Activated CD4-positive, alpha-beta T cell treated with anti-CD3 and anti-CD28 coated beads for 24 hours (primary cell): ENCODE measurements at places on chromosomes 2 and 18.

GRCh38 chr2:113309655-113310387 is 31.1 kb upstream of the PAX8 start:
- DNase-seq, result no peak

GRCh38 chr2:20662308-20662937 is 4.5 kb upstream of the GDF7 start:
- no peak for DNase-seq

DNA sequence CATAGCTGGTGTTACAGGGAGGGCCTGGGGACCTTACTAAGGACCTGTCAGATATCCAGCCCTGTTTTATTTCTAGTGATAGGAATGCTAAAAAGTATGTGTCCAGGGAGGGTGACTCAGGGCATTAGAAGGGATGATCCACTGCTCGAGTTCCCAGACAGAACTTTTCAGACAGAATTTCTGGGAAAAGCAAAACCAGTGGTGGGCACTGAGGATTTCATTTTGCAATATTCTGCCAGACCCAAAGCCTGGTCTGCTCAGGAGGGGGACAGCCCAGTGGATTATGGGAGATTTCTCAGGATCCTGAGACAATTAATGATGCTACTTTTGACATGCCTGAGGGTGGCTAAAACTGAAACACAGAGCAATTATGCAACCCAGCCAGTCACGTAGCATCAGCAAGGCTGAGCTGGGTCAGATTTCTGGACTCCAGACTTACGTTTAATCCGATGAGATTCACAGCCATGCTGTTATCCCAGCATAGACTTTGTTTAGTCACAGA is 4.7 kb upstream of the KCNE4 start:
- no peak for DNase-seq

GRCh38 chr18:8821531-8821930 is 116.2 kb downstream of the MTCL1 start:
- no peak for DNase-seq

DNA sequence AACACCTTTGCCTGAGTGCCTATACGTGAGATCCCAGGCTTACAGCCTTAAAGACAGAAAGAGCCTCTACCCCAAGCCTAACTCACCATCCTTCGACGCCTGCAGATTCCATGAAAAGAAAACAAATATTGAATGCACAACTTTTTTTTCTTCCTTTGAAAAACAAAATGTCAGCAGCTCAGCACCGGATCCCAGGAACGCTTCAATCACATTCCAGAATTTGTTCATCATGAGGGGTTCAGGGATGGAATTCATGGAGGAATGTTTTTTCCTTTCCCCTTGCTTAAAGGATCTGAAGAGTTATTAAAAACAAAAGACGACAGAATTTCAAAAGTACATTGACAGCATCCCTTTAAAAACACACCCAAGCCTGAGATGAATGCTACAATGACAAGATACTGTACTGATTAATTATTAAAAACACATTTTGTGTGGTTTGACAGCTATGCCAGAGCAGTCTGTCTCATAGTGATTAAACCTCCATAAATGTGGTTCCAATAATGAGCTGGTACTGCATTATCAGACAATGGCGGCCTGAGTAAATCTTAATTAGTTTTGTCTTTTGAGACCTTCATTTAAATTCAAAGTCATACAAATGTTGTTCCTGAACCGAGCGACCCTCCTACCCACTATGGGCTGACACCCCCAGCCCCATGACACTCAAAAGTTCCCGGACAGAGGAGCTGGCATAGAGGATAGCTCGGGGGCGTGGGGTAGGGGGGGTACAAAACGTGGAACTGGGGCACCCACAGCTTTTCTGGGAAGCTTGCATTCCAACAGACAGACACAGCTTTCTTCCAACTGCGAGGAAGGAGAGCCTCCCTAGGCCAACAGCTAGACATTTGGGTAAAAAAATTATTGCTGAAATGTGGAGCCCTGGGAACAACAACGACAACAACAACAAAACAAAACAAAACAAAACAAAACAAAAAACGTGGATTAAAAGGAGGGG is 227.5 kb downstream of the TTC32 start:
- no peak for DNase-seq

- DNase-seq, result no peak
Measured at GRCh38 chr2:39289609-39290008, 45.8 kb upstream of the CDKL4 start.

- no peak for DNase-seq
Measured at GRCh38 chr18:14189858-14190257, 57.6 kb upstream of the ZNF519 start.

DNA sequence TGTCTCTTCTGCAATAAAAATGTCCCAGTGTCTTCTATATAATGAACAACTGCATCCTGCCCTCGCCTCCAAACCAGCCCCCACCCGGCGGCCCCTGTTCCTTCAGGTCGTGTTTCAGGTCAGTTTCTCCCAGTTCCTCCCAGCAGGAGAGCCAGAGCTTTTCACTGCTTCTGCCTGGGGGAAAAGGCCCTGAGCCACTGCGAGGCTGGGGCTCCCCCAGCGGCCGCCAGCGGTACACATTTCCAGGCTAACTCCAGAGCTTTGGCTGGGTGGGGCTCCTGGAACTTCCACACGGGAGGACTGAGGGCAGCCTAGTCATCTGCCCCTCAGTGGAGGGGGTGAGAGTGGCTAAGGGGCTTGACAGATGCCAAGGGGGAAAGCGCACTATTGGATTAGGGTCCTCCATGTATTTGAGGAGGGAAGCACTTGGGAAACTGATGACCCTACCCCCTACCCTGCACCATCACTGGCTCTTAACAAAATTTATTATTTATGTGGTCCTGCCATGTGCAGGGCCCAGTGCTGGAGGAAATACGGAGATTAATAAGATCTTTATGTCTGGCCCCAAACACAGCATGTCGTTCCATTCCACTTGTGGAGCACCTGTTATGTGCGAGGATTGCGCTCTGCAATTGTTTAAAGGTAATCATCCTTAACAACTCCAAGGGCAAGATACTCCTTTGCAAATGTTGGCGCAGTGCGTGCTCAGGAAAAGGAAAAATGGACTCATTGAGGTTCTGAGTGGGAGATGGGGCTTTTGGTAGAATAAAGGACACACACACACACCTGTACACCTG is 17.3 kb upstream of the CYS1 start:
- no peak for DNase-seq

GRCh38 chr2:160371251-160372009 is 122.2 kb downstream of the RBMS1 start:
- no peak for DNase-seq

- no peak for DNase-seq
Measured at GRCh38 chr2:220842901-220843665, 729.0 kb downstream of the EPHA4 start.

DNA sequence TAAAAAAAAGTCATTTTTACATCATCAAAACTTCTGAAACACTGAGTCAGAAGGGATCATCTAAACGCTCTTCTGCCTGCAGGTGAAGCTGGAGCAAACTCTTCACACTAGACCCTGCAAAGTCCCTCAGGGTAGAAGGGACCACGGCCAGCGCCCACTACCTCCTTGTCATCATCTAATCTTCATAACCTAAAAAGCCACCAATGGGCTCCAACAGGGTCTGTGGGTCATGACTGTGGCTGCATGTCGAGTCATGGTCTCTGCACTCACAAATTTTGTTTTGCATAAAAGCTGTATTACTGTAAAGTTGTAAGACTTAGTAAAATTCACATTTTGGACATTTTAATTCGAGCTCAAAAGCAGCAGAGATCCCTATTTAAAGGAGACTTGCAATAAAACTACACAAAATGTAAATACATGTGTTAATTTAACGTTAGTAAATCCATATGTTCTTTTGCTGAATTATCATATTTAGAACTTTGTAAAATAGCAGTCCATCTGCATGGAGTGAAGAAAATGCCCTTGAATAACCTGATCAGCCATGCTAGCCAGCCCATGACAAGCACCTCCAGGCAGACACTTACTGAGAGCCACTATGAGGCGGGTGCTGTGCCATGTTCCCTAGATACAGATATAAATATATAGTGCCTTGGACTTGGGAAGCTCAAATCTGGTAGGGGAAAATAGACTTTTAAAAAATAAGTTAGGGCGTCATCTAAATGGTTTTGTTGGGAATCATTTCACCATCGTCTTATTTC is 437.2 kb upstream of the LYPD1 start:
- DNase-seq, result no peak

GRCh38 chr2:99458529-99458928 is 31.3 kb downstream of the REV1 start:
- DNase-seq, result no peak

DNA sequence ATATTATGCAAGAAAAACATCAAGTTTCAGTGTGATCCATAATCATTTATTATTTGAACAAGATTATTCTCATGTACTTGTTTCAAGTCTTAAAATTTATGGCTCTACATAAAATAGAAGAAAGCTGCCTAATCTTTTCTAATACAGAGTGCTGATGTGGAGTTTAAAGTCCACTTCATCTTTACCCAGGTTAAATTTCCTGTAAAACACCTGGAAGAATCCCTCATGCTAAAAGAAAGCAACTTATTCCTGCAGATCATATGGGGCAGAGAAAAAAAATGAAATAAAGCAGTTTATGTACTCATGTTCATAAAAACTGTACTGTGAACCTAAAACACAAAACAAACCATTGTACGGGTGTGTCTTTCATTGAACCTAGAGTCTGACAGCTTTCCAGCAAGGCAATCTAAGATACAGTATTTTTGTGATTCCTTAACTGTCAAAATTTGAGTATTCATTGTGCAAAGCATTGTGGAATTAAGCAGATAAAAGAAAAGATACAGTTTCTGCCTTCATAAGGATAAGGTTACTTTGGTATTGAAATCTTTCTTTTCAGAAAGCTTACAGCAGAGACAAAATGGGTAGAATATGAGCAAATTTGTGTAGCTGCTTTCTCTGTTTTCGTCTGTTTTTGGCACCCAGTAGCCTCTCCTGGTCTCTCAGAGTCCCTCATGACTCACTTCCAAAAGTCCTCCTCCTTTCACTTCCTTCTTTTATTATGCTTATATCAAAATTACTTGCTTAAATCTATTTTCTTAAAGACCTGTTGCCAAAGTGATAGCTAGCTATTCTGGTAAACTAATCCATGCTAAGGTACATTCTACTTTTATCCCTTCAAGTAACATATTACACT is 26.9 kb upstream of the GLS start:
- DNase-seq, result no peak

GRCh38 chr2:217840522-217840921 is 162.3 kb downstream of the TNS1 start:
- DNase-seq, result no peak

DNA sequence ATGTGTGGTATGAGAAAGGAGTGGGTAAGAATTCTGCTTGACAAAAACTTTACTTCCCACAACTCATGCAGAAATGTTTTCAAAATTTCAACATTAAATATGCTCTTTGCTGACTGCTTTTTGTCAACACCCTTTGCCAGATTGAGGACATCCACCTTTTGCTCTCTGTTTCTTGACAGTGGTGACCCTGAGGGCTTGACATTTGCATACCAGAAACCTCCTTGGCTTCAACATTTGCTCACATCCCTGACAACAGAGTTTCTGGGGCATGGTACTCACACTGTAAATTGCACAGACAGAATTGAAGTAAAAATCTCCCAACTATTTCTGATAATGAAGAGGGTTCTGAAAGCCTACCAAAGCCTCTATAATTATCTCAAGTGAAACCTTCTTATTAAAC is 95.7 kb downstream of the RND3 start:
- no peak for DNase-seq

GRCh38 chr2:119786295-119786694 is 26.6 kb downstream of the PTPN4 start:
- no peak for DNase-seq

DNA sequence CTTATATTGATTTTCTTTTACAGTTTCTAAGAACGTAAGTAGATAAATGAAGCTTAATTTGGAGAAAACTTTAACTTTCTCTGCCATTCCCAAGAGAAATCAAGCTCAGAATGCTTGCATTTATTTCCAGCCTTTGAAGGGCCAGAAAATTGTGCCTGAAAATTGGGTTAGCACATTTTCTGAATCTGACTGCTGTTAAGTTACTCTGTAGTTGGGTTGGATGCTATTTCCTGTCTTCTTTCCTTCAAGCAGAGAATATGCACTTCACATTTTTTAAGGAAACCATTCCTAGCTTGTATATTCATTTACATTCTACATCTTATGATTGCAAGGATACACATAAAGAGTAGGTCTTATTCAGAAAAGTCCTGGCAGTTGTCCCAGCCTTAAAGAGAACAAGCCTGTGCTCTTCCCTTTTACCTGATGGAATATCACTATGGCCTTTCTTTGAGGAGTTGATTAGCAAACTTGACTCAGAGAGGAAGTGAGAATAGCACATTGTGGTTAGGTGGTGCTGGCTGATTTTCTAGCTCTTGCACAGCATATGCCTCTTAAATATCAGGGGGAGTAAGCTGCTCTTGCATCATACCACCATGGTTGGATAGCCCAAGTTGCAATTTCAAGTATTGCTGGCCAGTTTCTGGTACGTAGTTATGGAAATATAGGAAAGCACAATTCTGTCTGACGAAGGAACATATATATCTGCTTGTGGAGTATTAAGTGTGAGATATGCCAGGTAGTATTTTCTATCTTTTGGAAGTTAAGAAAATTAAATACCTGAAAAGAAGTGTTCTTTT is 133.7 kb downstream of the COMMD1 start:
- DNase-seq, result peak; percentile 6

DNA sequence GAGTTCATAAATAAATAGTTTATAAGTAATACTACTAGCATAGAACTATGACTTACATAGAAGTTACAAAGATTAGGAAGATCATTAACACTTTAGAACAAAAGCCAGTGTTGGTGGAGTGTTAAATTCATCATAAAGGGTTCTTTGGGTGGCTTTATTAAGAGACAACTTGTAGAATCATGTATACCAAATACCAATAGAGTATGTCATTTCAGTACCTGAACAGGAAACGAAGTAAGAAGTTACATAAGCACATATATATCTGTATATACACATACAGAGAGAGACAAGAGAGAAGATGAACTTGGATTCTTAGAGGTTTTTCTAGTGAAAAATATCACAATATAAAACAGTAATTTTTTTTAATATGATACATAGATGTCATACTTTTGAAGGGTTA is 82.5 kb upstream of the OTX1 start:
- DNase-seq, result no peak

GRCh38 chr2:98009887-98010760 is 14.4 kb upstream of the TMEM131 start:
- DNase-seq, result no peak

DNA sequence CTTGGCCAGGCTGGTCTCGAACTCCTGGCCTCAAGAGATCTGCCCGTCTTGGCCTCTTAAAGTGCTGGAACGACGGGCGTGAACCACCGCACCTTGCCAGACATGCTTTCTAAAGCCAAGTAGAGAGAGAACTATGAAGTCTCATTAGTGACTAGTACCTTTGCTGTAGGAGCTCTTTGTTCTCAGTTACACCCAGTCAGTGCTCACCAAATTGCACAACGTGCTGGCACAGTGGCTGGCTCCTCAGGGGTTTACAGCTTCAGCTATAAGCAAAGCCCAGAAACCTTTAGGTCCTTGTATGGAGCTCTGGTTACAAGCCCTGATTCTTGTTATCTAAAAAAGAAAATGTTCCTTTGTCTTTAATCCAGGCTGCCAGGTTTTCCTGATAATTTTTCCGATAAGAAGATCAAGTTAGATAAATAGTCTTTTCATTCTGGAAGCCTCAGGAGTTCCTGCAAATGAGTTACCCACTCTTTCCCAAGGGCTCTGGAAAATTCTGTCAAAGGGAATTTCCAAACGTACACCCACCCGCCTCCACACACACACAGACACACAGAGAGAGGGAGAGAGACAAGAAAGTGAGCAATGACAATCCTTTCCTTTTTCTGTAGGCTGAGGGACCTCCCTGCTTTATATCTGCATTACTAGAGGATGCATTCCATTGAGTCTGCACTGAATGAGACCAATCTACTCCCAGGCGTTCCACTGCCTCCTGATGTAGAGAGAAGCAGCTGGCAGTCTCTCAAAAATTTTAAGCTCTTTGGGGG is 100.2 kb upstream of the CSRNP3 start:
- DNase-seq, result no peak

- DNase-seq, result no peak
Measured at GRCh38 chr2:181682026-181682789, 1.9 kb upstream of the NEUROD1 start.
